Lung microvascular endothelial cell (primary cell): ENCODE measurements at places on chromosomes 1 and 21.

- DNase-seq, result no peak
These were observed 279.1 kb downstream of the PCP4 start for GRCh38 chr21:40146216-40146837.

- peak; percentile 38 for DNase-seq
These were observed 923 bp upstream of the SHC1 start for GRCh38 chr1:154971341-154971998.

DNA sequence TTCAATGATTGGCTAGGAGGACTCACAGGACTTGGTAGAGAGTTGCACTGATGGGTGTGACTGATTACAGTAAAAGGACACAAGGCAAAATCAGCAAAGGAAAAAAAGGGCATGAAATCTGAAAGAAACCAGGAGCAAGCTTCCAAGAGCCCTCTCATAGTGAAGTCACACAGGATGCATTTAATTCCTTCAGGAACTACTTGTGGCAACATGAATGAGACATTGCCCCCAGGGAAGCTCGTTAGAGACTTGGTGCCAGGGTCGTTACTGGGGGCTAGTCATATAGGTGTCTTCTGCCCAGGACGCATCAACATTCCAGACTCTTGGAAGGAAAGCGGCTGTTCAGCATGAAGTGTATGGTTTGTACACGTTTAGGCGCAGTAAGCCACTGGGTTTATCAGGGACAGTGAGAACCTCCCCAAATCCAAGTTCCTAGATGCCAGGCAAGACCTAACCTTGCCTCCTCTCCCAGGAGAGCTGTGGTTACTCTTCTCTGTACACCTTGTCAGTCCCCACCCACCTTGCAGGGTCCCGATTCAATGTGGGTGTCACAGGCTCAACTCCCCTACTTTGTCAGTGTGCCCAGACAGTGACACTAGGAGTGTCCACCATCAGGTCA lies 26.0 kb upstream of the C2CD2 start:
- no peak for DNase-seq

DNA sequence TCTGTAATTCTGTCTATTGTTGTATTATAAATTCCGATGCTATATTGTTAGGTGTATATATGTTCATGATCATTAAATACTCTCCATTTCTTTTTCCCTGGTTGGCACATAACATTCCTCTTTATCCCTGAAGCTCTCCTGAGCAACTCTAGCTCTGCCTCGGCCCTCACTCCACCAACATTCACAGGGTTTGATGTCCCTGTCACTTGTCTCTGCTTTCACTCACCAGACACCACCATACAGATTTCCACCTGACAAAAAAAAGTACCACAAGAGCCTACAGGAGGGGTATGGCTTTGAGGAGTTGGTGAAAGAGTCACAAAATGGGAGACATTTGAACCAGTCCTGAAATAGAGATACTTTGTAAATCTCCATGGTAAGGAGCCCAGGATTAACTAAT lies 8.8 kb upstream of the TSPEAR start:
- DNase-seq, result no peak

GRCh38 chr1:1304331-1305299 lies 3.1 kb downstream of the ACAP3 start:
- DNase-seq, result peak; percentile 58
